AG10803 (cell line): ENCODE measurements at places on chromosomes 4 and X.
A peak's percentile ranks its signal among the peaks of the same experiment; 100 is the strongest.

GRCh38 chr4:182310316-182310715 lies 67.1 kb downstream of the TENM3 start:
- DNase-seq = peak; percentile 46

DNA sequence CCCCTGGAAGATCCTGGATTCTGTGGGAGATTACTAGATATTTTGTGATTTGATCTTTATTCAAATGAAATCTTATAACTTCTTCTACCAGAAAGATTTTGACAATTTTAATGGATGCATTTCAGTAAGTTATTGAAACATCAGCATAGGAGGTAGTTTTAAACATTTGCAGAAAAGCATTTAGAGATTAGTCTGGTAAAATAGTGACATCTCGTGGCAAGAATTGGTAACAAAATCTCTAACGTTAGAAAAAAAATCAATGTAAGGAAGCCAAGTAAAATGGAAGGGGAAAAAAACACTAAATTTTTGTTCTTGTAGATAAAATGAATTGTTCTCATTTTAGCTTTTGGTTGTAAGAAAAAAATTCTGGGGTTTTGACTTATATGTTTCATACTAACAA lies 73.3 kb downstream of the TASL start:
- peak; percentile 27 for DNase-seq

- no peak for DNase-seq
Measured at GRCh38 chrX:130025256-130025655, 42.8 kb downstream of the BCORL1 start.

DNA sequence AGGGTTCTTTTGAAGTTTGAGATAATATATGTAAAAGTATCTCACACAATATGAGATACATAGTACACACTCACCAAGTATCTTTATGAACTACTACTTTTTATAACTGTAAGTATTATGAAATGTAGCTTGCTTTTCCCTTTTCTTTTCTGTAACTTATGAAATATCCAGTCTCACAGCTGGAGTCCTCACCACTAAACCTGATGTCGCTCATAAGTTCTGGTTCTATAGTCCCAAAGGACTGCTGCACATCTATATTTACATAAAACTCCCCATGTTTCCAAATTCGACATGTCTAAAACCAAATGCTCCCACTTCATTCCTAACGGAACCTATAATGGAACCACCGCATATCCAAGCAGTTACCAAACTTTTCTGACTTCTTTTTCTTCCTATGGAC lies 186.5 kb upstream of the SLC7A11 start:
- DNase-seq = no peak

- peak; percentile 31 for DNase-seq
Measured at GRCh38 chr4:26701786-26702227, 117.9 kb downstream of the TBC1D19 start.

- no peak for DNase-seq
Measured at GRCh38 chrX:940691-941090, 271.8 kb downstream of the CRLF2 start.

DNA sequence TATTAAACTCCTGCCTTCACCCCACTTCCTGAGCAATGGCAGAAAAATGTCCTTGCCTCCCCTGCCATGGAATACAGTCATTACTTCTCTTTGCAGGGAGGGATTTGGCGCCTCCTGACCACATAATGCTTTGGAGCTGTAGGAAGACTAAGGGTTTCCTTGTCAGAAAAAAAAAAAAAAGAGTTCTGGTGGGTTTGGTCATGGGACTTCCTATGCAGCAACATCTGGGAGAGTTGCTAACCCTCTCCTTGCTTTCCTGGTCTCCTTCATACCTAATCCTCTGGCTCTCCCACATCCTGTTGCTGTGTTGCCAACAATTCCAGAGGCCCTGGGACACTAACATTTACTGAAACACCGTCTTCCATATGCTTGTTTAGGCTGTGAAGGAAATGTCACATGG lies 75.1 kb upstream of the MBNL3 start:
- peak; percentile 16 for DNase-seq

DNA sequence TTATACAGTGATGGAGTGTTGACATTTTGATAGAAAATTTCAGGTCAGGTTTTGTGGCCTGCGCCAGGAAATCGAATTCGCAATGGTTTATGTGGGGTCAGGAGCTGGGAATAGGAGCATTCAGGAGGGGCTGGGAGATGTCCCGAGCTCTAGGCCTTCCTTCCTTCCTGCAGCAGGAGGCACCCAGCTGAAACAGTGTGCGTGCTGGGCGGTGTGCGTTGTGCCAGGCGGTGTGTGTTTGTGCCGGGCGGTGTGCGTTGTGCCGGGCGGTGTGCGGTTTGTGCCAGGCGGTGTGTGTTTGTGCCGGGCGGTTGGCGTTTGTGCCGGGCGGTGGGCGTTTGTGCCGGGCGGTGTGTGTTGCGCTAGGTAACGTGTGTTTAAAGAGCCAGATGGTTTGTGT lies 1.7 kb downstream of the UVSSA start:
- DNase-seq = no peak

- DNase-seq = no peak
Measured at GRCh38 chr4:153023139-153023538, 87.0 kb downstream of the FHDC1 start.
